ENCODE measurements at places on chromosomes 11 and 22. TPM values are rescaled to one million over a fixed set of nuclear protein-coding genes. Genes with fewer than 3 reads are reported as not detected.

Gene ART1
- total RNA-seq = not detected

Gene RASD2
- not detected for total RNA-seq

Gene SLC22A6
- total RNA-seq = not detected

Gene MRGPRX4
- total RNA-seq = not detected

Gene IGLL1
- total RNA-seq = not detected

Gene PELI3
- total RNA-seq = 10.0 TPM

Gene SCGB1C1
- total RNA-seq = not detected

Gene MIF
- 871 TPM for total RNA-seq

Gene LRRN4CL
- total RNA-seq = 2.1 TPM

Gene XKR3
- total RNA-seq = not detected

Gene INCENP
- total RNA-seq = 23.9 TPM

Gene ANGPTL5
- not detected for total RNA-seq

Gene KDM4F
- not detected for total RNA-seq

Gene TEX12
- total RNA-seq = not detected

Gene SEPTIN3
- 0.40 TPM for total RNA-seq

Gene SLC25A18
- 0.16 TPM for total RNA-seq

Gene PACSIN3
- total RNA-seq = 42.2 TPM

Gene NFAM1
- total RNA-seq = not detected

Gene XNDC1N
- total RNA-seq = 6.2 TPM

Gene MN1
- total RNA-seq = 4.0 TPM

Gene C11orf71
- 7.3 TPM for total RNA-seq

Gene WNT7B
- 6.6 TPM for total RNA-seq

Gene CCDC157
- 2.2 TPM for total RNA-seq

Gene CCDC117
- total RNA-seq = 21.5 TPM

Gene JHY
- 0.40 TPM for total RNA-seq

Gene ACTN3
- not detected for total RNA-seq

Gene DCDC1
- 0.08 TPM for total RNA-seq

Gene LRRC74B
- not detected for total RNA-seq

Gene FJX1
- total RNA-seq = 16.7 TPM

Gene GP1BB
- total RNA-seq = 7.1 TPM

Gene AGBL2
- total RNA-seq = 0.78 TPM

Gene SVIP
- 3.0 TPM for total RNA-seq

Gene CDPF1
- 23.0 TPM for total RNA-seq

Gene SLC6A5
- not detected for total RNA-seq

Gene OR52L1
- total RNA-seq = not detected

Gene CXCR5
- total RNA-seq = not detected

Gene USH1C
- total RNA-seq = not detected

Gene CARNS1
- 0.88 TPM for total RNA-seq

Gene TOMT
- total RNA-seq = not detected

Gene MISFA
- not detected for total RNA-seq

Gene NEFH
- 1.3 TPM for total RNA-seq

Gene OR52J3
- total RNA-seq = not detected

Gene SMPD1
- total RNA-seq = 71.1 TPM

Gene MAJIN
- total RNA-seq = not detected

Gene OR5B21
- not detected for total RNA-seq

Gene MAP4K2
- total RNA-seq = 24.6 TPM

Gene CAPN5
- 11.6 TPM for total RNA-seq
